A172 (cell line): ENCODE measurements at places on chromosomes 16 and 17. TPM values are rescaled to one million over a fixed set of nuclear protein-coding genes. Genes with fewer than 3 reads are reported as not detected.

The C16orf74 gene
- total RNA-seq, result 10.9 and 11.1 TPM in 2 replicates

- DNase-seq, result peak; percentile 88
These were observed 55.6 kb upstream of the ALOX12 start for GRCh38 chr17:6940186-6940649.

GRCh38 chr17:28685366-28685765 is 23.4 kb downstream of the SUPT6H start:
- DNase-seq, result no peak

GRCh38 chr16:2782583-2783351 is 4.6 kb downstream of the PRSS33 start:
- no peak for DNase-seq

The XAF1 gene
- total RNA-seq, result not detected in 2 replicates

DNA sequence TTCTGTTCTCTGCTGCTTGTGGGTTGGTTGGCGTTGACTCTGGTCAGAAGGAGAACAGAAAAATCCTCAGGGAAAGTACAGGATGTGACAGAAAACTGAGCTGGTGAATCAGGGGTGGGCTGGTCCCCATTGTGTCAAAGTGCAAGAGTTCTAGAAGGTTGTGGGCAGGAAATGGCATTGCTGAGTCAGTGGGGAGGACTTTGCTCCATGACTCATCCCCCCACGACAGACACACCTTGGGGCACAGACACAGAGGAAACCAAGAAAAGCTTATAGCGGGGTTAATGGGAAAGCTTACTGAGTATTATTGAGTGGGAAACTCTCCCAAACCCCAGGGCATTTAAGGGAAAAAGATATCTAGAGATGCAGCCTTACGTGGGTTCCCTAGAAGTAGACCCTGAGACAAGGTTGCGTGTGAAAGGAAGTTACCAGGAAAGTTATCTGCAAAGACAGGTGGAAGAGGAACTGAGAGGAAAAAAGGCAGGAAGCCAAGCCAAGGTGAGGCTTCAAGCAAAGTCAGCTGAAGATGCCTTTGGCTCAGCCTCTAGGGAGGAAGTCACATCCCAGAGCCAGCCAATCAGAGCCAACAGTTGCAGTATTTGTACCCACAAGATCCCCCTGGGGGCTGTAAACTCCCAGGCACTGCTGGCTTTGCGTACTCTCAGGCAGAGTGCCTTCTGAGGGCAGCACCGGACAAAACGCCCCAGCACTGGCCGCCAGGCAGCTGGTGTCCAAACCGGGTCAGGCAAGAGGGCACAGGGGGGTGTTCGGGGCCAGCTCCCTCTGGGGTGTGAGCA is 86.4 kb downstream of the FOXL1 start:
- peak; percentile 99 for DNase-seq

DNA sequence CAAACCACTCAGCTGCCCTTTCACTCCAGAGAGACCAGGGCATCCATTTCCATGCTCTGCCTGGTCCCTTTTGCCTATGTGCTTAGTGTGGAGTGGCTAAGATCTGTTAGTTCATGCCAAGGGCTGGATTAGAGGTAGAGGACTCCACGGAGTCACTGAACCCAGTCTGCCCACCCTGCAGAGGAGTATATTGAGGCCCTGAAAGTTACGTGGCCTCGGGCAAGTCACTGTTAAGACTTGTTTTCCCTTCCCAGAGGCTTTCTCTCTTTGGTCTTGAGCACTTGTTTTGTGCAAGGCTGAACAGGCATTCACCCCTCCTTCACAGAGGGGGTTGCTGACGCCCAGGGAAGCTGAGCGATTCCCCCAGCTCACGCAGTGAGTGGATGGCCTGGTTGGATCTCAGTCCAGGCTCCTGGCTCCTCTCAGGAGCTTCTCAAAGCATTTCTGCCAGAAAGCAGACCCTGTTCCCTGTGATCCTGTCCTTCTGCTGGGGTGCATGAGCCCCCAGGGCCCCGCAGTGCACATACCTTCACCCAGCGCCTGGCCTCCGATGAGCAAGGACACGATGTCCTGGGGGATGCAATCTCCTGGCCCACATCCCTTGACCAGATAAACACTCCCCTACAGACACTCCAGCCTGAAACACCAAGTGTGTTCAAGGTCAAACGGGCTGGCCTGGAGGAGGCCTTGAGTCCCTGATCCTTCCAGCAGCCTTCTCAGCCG is 153.4 kb upstream of the GSE1 start:
- no peak for DNase-seq

- no peak for DNase-seq
These were observed 65.7 kb upstream of the BCAR1 start for GRCh38 chr16:75317101-75317522.

The DUSP3 gene
- 74.8 and 84.6 TPM in 2 replicates for total RNA-seq

DNA sequence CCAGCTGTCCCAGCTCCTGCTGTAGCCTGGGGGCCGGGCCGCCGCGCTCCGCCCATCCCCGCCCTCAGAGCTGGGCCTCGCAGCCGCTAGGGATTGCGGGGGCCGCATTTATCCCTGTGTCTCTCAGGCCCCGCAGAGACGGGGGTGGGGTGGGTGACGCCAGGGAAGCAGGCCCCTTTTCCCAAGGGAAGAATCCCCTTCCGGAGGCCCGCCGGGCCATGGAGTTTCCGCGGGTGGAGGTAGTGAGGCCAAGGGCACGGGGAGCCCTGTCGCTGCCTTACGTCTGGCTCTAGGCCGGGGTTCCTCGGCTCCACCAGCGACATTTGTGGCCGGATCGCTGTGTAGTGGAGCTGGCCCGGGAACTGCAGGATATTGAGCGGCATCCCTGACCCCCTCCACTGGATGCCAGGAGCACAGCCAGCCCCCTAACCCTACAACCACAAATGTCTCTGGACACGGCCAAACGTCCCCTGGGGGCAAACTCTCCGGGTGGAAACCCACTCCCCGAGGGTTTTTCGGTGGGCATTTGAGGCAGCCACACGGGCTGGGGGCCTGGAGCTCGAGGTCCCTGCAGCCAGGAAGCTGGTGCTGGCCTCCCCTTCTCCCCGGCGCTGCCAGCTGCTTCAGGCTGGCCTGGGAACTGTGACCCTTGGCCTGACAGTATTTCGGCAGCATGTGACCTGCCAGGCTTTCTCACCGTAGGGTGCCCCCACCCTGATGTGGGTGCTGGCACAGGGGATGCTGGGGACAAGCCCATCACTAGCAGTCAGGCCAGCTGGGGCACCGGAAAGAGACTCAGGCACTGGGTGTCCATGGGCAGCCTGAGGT is 12.0 kb upstream of the CD300A start:
- peak; percentile 64 for DNase-seq

The CSH1 gene
- not detected in 2 replicates for total RNA-seq

DNA sequence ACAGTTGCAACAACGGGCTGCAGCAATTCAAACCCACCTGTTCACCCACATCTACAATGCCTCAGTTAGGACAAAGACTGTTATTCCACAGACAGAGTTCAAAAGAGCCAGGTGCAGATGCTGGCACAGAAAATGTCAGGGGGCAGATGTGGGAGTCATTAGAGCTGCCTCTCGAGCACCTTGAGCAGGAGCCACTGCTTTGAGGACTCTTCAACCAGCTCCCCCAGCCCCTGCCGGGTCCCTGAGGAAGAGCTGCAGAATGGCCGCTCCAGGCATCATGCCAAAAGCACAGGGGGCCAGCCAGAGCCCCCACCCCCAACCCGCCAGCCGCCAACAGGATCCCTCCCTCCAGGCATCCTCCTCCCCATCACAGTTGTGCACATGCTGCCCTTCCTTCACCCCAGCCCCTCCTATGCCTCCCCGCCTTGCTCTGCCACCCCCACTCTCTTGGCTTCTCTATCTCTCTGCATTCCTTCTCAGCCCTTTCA is 20.8 kb downstream of the C17orf67 start:
- DNase-seq, result no peak

DNA sequence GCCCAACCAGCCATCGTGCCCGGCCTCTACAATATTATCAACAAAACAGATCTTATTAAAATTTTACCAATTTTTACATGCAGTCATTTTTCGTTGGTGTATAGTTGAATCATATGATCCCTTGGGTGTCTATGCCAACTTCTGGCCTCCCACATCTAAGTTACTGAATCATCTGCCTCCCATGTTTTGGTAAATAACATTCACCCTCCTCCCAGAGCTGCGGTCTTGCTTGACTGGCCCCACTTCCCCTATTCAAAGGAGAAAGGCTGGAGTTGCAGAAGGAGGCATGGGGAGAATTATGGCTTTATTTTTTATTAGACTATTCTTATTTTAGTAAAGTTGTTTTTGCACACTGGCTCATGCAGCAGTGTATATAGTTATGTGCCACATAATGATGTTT is 18.5 kb upstream of the CCL23 start:
- no peak for DNase-seq

- no peak for DNase-seq
These were observed 11.2 kb downstream of the VASN start for GRCh38 chr16:4382795-4383357.

The RHOT2 gene
- 38.5 and 41.2 TPM in 2 replicates for total RNA-seq

DNA sequence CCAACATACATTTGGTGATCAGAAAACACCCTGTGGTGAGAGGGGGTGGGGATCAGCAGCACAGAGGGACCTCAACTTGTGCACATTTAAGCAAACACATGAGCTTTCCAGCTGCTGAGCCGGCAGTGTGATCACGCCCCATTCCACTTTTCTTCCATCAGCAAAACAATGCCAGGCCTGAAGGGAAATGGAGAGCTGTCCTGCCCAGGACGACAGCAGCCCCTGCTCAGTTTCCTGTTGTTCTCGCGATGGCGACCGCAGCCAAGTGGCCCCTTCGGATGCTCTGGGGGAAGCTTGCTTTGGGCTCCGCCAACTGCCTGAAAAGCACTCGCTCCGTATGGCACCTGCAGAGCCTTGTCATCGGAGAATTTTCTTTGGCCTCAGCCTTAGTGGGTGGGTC is 272.3 kb downstream of the FOXL1 start:
- DNase-seq, result no peak

GRCh38 chr17:78379131-78379491 is 662 bp downstream of the PGS1 start:
- peak; percentile 70 for DNase-seq

GRCh38 chr16:3508736-3509135 is 7.9 kb downstream of the CLUAP1 start:
- peak; percentile 32 for DNase-seq

DNA sequence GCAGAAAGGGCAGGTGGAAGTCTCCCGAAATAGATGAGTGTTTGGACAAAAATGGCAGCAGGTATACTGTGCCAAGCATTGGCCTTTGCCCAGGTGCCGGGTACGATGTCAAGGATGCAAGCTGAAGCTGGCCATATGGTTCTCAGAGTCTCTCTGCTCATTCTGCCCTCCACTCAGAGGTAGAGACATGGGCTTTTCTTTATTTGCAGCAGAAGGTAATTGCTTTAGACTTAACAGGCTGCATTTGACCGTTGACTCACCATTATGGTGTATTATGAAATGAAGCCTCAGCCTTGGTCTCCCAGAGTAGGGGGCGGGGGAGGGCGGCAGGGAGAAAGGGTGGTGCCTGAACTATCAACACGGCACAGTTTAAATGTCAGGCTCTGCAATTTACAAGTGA is 969.1 kb upstream of the EEF2KMT start:
- DNase-seq, result no peak

The AIPL1 gene
- not detected in 2 replicates for total RNA-seq

DNA sequence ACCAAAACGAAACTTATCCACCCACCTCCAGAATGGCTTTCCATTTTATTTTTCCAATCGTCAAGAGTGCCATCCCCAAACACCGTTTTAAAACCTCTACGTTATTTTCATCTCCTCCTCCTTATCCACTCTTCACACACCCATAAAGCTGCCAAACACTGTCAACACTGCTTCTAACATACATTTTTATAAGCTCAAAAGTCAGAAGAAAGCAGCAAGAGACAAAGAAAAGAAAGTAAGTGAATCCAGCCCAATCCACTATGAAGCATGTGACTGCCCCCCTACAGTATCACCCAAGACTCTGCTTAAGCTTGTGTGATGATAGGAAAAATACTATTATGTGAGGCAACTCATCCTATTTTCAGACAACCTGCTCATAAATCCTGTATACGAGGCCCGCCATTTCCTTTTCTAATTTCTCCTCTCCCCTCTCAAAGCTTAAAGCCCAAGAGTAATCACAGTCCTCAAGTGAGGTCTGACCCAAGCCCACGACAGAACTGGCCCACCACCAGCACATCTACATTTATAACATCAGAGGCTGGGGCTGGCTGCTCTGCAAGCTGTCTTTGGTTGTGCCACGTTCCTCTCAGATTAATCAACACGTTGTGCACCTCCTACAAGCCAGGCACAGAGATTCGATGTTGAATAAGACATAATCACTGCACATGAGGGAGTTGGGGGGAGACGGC is 16.3 kb downstream of the USP31 start:
- no peak for DNase-seq

DNA sequence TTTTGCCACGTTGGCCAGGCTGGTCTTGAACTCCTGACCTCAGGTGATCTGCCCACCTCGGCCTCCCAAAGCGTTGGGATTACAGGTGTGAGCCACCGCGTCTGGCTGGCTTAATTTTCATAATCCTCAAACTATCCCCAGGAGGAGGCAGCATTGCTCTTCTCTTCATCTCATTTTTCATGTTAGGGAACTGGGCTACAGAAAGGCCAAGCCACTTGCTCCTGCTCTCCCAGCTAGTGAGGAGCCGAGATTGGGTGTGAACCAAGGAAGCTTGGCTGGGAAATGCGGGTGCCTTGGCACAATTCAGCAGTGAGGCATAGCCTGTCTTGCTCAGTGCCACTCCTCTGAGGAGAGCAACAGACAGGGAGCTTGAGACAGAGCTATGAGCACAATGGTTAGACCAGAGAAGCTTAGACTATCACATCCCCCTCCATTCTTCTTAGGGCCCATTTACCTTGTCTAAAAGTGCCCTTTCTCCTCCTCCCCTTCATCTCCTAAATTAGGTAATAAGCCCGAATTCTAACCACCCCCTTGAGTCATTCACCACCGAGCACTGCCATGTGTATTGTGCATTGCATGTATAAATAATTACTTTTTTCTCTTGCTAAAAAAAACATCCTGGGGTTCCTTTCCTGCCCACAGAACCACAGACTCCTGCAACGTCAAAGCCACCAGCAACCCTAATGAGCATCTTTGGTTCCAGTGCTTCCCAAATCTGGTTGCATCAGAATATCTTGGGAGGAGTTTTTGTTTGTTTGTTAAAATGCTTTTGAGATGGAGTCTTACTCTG is 20.0 kb upstream of the KIF19 start:
- DNase-seq, result peak; percentile 37

GRCh38 chr17:73336408-73337329 is 24.9 kb upstream of the CDC42EP4 start:
- DNase-seq, result no peak

The CCL22 gene
- total RNA-seq, result not detected in 2 replicates

DNA sequence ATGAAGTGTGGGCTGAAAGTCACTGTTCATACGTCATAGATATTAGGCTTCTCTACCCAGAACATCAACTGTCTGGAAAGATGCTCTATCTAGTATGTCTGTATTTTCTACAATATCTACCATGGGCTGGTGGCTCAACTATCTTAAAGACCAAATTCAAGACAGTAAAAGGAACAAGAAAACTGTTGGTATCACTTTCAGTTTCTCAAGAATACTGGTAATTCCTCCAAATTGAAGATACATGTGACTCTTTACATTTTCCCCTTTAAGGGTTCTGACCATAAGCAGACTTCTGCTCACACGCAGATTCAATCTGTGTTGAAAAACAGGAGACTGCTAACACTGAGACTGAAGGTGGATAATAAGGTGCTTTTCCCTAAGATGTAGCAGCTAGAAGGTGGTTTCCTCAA is 24.2 kb downstream of the XPO6 start:
- DNase-seq, result no peak

GRCh38 chr17:34225046-34225445 is 30.0 kb upstream of the CCL2 start:
- no peak for DNase-seq

The SHISA6 gene
- not detected in 2 replicates for total RNA-seq

The SRL gene
- not detected in 2 replicates for total RNA-seq
